ENCODE measurements at places on chromosomes 11 and 22.

GRCh38 chr11:62545437-62546243, 966 bp downstream of the AHNAK start:
- DNase-seq: peak; percentile 70

DNA sequence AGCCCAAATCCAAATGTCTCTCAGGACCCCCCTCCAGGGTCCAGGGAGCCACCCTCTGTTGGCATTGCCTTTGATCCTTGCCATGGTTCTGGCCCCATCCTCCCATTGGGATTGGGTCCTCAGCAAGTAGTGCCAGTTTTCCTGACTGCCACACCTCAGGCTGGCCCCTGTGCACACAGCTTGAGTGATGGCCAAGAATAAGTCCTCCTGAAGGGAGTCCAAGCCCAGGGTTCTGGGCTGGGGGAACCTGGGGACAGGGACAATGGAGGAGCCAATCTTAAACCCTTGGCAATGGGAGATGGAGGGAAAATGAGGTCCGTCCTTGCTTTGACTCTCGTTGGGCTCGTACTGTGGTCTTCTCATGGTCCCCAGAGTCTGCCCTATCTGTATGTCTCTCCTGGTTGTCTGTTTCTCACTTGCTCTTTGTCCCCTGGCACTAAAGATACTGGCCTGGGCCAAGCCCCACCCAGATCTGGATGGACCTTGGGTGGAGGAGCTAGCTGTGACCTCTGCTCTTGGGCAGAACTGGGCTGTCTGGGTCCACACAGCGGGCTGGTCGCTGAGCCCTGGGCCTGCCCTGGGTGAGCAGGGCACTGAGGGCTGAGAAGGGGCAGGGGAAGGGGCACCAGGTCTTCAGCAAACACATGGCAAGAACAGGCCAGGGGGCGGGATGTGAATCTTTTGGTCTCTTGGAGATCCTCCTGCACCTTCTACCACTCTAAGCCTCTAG, 2.9 kb downstream of the SOX10 start:
- no peak for DNase-seq

- no peak for DNase-seq
Measured at GRCh38 chr11:72127923-72128322, 7.6 kb upstream of the FOLR3 start.

DNA sequence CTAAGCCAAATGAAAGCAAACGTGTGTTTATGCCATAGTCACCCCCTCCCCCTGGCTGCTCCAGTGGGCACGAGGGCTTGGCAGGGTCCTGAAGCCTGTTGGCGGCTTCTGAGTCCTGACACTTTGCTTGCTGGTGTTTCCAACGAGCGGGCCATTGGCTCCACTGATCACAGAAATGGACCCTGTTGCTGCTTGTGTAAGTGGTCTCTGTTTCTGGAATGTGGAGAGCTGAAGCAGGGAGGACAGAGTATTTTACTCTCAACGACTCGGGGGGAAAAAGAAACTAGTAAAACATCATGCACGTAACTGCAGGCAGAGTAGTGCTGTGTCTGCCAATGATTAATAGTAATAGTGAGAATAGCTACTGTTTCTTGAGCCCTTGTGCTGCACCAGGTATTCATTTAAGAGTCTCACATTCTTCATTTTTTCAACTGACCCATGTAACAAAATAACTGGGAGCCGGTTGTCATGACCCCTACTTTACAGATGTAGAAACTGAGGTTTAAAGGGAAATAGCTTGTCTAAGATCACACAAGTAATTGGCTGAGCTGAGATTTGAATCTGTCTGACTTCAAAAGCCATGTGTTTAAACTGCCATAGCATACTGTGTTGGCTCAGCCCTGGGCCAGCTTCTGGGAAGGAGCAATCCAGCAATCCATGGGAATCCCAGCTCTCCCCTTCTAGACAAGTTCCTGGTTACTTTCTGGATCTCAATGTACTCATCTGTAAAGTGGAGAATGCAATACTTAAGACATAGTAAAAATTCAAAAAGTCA, 526.7 kb downstream of the INSC start:
- DNase-seq: no peak

- DNase-seq: peak; percentile 94
Measured at GRCh38 chr11:68839054-68839865, 2.5 kb downstream of the CPT1A start.

GRCh38 chr11:76740772-76741171, 42.4 kb upstream of the TSKU start:
- DNase-seq: no peak

DNA sequence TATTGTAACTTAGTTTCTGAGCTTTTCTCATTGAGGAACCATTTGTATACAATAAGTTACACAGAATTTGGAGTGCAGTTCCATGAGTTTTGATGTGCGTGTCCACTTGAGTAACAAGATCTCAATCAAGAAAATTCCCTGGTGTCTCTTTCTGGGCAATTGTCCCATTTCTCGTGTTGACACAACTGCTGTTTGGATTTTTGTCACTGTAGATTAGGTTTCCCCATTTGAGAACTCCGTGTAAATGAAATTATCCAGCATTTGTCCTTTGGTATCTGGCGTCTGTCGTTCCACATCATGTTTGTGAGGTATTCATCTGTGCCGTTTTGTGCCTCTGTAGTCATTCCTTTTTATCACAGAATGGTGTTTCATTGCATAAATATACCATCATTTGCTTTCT, 547.0 kb downstream of the TBC1D22A start:
- no peak for DNase-seq

DNA sequence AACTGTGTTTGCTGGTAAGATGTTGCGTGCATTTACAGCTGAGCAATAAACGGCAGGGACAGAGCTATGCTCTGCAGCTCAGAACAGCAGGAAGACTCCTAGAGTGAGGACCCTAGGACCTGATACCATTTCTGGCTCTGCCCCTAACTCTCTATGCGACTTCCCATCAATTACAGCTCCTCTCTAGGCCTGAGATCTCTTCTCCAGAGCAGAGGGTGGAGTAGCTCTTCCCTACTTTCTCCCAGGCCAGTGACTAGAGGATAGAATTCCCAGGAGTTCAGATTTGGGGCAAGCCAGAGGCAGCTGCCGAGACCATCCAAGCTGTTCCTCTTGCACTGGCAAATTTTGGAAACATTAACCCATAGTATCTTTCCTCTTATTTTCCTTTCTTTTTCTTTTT, 12.8 kb upstream of the SCGB1A1 start:
- no peak for DNase-seq

- no peak for DNase-seq
Measured at GRCh38 chr22:29765905-29766631, 739 bp downstream of the ZMAT5 start.

GRCh38 chr11:134069426-134070341, 812 bp downstream of the JAM3 start:
- no peak for DNase-seq

DNA sequence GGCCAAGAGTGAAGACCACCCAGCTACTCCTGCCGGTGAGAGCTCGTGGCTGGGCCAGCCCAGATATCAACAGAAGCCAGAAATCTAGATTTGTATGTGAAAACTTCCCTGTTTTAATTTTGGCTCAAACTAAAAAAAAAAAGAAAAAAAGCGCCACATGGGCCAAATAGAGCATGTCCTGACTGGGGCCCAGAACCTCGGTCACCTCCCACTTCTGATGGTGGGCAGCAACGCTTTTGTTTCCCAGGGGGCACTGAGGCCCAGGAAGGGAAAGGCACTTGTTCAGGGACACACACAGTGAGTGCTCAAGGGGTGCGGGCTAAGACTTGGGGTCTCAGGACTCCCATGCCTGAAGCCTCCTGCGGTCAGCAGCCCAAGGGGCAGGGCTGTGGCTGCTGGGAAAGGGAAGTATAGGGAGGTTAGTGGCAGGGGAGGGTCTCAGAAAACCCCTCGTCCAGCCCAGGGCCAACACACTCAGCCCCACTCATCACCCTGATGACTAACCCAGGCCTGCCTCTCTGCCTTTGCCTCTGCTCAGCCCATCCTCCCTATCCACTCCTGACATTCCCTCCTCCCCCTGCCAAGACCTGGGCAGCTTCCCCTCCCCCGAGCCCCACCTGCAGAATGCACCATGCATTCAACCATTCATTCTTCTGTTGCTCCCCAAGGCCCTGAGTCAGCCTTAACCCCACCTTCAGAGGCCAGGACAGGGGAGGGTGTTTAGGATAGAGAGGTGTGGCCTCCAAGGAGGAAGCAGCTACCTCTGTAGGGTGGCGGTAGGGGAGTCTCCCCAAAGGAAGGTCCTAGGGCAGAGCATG, 30.0 kb upstream of the TCF20 start:
- DNase-seq: no peak

- no peak for DNase-seq
Measured at GRCh38 chr11:57124505-57124904, 57.2 kb upstream of the LRRC55 start.

DNA sequence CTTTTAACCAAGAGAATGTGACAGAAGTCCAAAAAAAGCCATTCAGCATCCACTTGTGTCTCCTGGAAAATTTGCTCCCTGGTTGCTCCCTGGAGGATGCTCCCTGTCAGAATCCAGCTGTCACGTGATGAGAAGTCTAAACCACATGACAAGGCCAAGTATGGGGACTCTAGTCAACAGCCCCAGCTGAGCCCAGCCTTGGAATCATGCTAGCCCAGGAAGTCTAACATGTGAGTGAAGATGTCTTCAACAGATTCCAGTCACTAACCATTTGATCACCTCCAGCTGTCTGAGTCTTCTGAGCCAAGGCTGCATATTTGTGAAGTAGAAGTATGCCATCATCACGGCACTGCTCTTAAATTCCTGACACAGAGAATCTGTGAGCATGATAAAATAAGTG, 4.2 kb downstream of the OR56B4 start:
- no peak for DNase-seq

DNA sequence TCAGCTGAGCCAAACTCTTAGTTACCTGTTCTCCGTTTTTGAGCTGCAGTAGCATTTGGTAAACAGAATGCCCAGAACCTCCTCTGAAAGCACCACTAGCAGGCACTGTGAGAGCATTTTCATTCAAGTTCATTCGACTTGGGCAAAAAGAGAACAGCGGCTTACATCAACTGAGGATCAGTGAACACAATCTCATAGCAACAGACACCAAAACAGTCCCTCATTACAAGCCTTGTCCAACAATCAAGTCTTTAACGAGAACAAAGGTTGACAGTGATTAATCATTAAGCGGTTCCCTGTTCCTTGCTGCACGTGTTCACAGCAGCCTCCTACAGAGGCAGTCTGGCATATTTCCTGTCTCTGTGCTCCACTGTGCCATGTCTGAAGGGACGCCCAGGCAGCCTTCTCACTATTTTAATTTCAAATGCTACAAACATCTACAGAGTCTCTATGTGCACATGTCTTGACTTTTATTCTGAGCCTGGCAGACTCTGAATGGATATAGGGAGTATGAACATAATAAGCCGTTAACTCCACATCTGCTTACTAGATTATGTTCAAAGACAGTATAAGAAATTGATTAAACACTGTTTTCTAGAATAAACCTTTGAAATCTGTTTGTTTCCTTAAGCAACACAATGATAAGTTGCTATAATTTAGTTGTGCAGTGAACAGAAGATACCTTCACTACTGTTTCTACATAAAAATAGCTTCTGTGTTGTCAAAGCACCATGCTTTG, 88.3 kb upstream of the MTMR2 start:
- peak; percentile 64 for DNase-seq

DNA sequence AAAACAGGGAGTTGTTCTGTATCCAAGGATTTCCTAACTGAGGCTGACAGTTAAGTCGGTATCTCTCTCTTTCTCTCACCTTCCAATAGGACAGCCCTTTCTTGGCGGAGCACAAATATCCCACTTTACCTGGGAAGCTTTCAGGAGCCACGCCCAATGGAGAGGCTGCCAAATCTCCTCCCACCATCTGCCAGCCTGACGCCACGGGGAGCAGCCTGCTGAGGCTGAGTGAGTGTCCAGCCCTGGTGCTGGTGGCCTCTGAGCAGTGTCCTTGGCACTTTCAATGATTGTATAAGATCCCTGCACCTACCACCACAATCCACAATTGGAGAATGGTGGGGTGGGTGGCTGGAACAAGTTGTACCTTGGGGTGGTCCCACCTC, 33.7 kb downstream of the CYB5R2 start:
- no peak for DNase-seq

DNA sequence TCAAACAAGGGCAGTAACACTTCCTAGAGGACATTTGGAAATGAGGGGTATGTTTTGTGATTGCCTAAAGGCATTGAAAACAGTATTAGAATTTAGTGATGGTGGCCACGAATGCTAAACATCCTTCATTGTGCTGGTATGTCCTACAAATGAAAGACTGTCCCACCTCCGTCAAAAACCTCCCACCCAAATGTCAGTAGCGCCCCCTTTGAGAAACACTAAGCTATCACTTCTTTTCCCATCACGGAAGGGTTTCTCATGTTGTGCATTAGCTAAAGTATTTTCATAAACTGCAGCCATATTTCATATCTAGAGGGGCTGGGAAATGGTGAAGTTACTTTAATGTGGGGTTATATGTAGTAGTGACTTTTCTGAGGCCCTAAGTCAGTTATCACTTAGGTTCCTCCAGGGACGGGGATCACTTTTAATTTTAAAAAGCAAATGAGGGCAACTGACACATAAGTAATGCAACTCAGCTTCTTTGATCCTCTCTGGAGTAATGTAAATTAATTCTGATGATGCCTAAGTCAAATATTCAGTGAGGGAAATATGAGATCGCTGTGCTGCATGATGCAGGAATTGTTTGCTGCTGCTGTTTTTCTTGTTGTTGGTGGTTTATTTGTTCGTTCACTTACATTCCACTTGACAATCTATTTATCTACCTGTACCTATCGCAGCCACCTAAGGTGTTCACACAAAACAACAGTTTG, 1403.4 kb upstream of the TENM4 start:
- DNase-seq: no peak

GRCh38 chr11:132866783-132867545, 665.3 kb downstream of the OPCML start:
- no peak for DNase-seq

DNA sequence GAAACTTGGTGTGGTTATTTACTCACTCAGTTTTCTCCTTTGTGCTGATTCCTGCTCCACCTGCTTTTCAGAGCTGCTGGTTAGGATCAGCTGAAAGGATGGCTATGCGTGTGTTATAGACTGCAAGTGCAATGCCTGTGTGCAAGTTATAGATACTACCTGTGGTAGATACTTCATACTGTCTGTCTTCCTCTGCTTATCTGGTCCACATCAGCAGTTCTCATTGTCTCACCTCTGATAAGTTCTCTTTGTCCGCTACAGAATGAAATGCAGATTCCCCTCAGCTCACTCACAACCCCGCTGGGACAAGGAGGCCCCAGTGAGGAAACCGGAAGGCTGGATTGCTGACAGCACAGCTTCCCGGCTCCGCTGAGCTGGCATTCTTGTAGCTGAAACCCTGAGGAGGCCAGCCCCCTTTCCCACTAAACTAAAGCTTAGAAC, 37.5 kb upstream of the LYVE1 start:
- no peak for DNase-seq

GRCh38 chr11:123393312-123393927, 36.6 kb upstream of the GRAMD1B start:
- DNase-seq: no peak

DNA sequence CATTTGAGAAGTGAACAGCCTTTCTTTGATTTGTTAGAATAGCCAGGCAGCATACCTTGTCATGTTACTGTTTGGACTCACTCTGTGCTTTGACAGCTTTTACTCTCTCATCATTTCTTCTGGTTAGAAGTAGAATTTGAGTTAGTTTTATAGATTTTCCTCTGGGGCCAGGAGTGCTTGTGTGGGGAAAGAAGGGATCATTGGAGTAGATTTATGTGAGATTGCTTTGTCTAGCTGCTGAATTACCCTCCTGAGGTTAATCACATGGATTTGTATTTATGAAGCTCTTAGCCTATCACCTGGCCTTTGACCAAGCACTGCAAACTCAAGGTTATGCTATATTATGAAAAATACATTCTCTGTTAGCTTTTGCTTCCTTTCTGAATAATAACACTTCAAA, 54.3 kb downstream of the SWAP70 start:
- DNase-seq: no peak

GRCh38 chr11:63872800-63873197, 33.9 kb downstream of the MARK2 start:
- DNase-seq: no peak

All from effector memory CD4-positive, alpha-beta T cell (primary cell).